Kidney epithelial cell (primary cell): ENCODE measurements at places on chromosomes 7 and 10.
A peak's percentile ranks its signal among the peaks of the same experiment; 100 is the strongest.

- DNase-seq, result no peak
Measured at GRCh38 chr10:96711048-96711728, 9.1 kb downstream of the PIK3AP1 start.

- DNase-seq, result no peak
Measured at GRCh38 chr10:3857318-3857717, 72.3 kb upstream of the KLF6 start.

GRCh38 chr7:131057015-131057793 lies 270.5 kb upstream of the MKLN1 start:
- DNase-seq, result peak; percentile 23

DNA sequence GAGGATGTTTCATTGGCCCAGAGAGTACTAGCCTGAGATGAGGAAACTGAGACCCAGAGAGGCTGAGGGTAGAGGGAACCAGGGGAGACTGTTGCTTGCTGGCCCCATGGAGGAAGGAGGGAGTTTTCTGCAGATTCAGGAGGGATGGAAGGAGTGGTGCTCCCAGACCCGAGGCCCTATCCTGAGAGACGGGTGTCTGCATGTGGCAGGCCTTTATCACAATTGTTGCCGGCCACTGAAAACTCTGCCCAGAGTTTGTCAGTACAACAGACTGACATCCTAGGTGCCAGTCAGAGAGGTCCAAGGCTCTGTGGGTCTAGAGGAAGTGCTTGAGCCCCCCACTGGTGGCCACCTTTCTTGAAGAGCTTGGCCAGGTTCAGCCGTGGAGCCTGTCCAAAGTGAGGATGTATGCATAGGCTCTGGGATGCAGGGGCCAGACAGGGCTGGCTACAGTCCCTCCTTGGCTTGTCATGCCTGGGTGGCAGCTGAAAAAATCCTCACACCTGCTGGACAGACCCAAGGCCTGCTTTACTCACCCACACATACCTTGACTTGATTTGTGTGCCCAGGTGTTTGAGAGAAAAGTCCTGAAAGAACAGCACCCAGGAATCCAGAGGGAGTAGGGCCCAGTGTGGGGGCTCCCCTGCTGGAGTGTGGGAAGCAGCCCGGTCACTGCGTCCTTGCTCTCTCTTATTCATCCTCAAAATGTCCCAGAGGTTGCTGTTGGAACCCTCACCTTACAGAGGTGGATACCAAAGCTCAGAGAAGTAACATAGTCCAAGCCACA lies 65.2 kb downstream of the CLRN3 start:
- DNase-seq, result no peak

- no peak for DNase-seq
Measured at GRCh38 chr10:78170026-78170475, 136.4 kb downstream of the RPS24 start.

DNA sequence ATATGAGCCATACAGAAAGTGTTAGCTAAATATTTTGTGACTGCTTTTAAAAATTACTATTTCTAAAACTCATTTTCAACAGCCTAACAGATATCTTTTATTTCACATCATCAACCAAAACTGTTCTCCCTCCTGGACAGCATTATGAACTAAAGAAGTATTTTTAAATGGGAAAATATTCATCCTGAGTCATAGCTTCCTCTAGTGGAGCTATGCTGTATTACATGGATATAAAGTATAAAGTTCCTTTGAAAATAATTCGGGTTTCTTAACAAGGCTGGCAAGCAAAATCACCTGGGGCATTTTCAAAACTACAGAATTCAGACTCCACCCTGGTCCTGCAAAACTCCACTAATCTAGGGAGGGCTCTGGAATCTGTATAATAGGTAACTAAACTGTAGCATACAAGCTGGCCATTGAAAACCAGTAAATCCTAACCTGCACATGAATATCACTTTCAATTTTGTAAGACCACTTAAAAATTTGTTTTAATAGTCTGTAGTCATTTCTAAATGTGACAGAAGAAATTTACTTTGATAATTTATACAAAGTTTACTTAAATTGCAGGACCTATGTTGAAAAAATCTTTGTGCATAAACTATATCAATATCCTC lies 53.5 kb downstream of the SCIN start:
- DNase-seq, result peak; percentile 5

GRCh38 chr7:115352375-115352774 lies 430.5 kb downstream of the MDFIC start:
- DNase-seq, result no peak

DNA sequence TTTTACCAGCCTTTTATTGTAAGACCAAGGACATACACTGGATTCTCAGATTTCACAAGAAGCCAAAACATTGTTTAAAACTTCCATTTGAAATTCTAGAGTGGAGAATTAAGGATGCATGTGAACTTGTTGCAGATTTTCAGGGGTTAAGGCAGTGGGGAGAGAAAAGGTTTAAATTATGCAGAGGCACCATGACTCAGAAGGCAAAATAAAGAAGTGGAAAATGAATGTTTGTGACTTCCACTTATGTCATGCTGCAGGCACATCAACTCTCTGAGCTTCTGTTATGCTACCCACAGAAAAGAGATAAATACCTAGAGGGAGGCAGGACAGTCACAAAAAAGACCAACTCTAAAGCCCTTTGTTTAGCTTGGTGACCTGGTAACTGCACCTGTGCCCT lies 84.4 kb upstream of the BET1 start:
- DNase-seq, result no peak

- no peak for DNase-seq
Measured at GRCh38 chr10:72174297-72174662, 41.5 kb upstream of the ANAPC16 start.

DNA sequence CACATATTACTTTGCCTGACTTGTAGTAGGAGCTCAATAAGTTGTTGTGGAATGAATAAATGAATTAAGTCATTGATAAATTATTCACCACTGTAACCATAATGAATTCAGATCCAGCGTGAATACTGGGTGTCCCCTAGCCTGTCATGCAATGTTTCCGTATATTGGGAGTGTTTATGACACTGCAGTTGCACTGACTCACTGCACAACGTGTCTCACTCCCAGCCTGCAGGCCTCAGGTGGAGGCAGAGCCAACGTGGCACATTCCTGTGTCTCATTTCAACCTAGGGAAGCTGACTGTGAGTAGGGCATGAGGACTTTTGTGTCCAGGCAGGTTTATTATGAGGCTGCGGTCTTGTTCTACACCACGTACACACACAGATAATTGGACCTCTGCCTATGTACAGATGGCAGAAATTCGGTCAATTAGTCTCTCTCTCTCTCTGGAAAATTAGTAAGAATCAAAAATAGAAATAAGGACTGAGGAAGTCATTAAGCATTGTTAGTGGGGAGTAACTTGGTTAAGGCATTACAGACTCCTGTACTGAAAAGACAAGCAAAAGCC lies 299.1 kb upstream of the IGFBP3 start:
- peak; percentile 72 for DNase-seq

DNA sequence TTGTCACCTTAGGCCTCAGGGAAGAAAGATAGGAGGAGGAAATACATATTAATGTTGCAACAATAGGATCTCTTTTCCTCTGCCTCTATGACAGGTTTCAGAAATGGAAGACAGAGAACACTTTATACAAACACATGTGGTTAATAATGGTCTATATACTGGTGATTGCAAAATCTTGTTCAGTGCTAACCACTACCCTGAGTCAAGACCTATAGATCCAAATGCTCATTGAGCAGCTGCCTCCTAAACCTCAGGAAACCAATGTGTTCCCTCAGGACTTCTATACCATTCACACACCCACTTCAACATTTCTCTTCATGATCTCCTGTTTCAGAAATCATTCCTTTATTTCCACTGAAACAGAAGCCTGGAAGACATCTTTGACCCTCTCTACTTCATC lies 32.5 kb upstream of the VWDE start:
- DNase-seq, result no peak
